Stimulated activated CD4-positive, alpha-beta T cell treated with anti-CD3 and anti-CD28 coated beads, Interleukin-15, amount 100 ng/mL, for 1 hour (primary cell): ENCODE measurements at places on chromosomes 1 and 21.

DNA sequence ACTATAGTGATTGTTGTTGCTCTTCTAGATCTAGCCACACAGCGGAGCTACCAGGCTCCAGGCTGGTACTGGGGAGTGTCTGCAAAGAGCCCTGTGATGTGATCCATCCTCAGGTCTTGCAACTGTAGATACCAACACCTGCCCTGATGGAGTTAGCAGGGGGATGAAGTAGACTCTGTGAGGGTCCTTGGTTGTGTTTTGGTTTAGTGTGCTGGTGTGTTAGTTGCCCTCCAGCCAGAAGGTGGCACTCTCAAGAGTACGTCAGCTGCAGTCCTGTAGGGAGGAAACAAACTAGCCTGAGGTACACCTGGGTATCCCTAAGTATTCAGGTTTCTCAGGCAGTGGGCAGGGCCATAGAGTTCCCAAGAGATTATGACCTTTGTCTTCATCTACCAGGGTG, 81.2 kb upstream of the TMPRSS2 start:
- no peak for DNase-seq

DNA sequence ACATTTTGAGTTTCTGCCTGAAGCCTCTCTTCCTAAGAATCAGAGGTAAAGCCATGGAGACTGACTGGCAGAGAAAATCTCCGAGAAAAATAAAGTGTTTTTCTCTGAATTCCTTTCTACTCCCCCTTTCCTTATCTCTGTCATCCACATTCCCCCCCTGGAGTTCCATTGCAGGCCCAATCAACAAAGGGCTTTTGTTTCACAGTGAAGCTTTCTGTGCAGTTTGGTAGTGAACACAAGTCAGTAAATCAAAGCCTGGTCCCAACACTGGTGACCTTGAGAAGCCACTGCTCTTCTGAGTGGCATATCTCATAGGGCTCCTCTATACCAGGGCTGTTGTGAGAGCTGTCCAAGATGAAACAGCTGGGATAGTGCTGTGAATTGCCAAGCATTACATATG, 228.4 kb downstream of the SEC16B start:
- no peak for DNase-seq

DNA sequence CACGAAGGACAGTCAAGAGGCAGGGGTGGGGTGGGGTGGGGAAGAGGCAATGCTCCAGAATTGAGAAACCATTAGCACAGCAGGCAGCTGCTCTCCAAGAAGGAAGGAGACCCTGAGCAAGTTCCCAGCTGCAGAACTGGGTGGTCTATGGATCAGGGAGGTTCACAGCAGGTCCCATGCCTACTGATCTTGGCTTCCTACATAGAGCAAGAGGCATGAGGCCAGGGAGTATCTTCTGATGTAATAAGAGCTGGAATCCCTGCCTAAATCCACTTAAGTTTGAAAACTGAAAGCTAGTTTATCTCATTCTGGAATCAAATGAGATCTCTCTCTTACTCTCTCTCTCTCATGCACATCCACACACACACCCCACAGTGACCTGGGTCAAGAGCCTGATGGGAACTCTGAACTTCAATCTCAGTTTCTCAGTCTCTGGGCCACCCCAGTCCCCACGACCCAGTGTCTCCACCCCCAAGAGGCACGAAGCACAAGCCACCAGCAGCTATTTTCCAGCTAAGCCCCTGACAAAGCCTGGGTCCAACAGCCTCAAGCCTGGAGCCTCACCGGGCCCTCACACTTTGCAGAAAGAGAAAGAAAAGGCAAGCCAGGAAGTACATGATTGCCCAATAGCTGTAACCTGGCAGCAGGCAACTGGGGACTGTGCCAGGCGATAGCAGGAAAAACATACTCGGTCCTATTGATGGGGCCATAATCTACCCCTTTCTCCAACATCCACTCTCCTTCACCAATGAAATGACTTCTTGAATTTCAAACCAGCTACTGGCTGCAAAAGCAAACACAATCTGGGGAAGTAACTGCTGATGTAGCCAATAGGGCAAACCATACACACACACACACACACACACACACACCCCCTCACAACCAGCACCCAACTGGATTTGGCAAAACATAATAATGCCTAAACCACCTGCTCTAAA, 2.2 kb downstream of the NUAK2 start:
- no peak for DNase-seq

DNA sequence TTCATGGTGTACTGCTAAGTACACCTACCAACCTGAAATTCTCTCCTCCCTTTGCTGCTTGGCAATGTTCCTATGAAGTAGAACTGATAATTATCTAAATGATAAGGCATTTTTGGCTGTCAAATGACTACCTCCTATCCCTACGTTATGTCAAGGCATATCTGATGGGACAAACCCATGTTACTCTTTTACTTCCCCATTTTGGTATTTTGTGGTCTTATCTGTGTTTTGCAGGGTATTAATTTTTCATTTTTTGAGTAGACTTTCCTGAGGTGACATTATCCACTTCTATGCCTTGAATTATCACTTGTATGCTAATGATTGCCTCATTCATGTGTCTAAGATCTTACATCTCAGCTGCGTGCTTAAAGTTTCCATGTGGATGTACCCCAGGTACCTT, 499.6 kb upstream of the B3GALT2 start:
- DNase-seq = no peak

DNA sequence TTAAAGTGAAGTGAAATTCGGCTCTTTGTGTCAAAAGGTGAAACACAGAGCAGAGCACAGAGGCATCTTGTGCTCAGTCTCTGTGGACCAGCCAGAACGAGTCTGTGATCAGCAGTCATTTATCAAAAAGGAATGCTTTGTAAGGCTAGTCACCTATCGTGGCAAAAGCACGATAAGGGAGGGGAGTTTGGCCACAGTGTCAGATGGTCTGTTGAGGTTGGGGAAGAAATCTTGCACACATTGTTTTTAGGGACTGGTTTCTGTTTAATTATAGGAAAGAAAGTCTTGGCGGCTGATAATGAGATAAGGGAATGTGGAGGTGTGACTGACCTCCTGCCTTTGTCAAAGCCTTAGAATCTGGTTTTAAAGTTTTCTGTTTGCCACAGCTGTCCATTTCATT, 58.2 kb upstream of the KIAA1614 start:
- no peak for DNase-seq

DNA sequence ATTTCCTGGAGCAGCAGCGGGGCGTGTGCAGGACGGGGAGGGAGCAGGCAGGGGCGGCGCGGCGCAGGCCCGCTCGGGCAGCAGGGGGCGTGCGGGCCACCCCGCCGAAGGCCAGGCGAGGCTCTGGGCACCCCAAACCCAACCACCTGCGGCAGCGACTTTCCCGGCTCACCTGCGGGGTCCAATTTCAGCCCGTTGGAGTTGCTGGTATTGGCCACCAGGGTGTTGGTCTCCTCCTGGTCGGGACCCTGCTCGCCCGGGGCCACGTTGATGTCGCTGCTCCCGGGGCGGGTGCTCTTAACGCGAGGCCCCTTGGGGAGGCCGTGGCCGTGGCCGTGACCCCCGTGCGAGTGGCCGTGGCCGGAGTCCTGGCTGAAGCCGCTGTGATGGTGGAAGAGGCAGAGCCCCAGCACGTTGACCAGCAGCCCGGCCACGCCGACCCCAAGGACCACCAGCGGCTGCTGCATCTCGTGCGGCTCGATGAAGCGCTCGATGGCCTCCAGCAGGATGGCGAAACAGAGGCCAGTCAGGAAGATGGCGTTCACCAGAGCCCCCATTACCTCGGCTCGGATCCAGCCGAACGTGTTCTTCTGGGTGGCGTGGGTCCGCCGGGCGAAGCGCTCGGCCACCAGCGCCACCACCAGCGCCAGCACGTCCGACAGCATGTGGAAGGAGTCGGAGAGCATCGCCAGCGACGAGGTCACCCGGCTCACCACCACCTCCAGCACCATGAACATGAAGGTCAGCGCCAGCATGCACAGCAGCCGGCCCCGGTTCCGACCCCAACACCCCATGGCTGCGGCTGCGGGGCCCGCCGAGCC, 932 bp downstream of the SLC30A1 start:
- peak; percentile 64 for DNase-seq

- no peak for DNase-seq
These were observed 1114.4 kb upstream of the B3GALT2 start for GRCh38 chr1:194300776-194301175.

GRCh38 chr1:175195281-175195680, 2.7 kb upstream of the KIAA0040 start:
- DNase-seq = no peak

- DNase-seq = no peak
These were observed 76.1 kb upstream of the JAK1 start for GRCh38 chr1:65042467-65042866.

DNA sequence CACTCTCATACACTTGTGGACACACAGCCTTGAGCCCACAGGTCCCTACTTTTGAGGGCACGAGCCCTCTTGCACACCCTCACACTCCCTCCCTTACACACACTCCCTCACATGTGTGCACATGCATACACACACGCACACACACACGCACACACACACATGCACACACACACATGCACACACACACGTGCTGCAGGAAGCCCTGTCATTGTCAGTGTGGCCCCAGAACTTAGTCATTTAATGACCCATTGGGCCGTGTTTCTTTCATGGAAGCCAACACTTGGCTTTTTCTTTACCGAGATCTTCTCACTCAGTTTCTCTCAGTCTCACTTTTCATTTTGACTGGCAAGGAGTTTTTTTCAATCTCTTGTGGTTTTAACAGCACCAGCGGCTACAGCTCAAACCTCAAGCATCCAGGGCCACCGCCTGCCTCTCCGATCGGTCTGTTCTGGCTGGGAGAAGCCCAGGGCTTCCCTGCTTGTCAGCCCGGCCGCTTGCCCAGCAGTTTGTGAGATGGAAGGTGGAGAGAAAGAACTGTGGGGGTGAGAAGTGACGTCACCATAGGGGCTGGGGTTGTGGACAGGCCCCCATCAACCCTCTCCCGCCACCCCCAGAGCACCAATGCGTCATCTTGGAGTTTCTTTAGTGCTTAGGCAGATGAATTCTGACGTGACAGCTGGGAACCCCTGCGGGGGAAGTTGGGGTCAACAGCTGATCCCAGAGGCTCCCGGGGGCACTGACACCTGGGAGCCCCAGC, 15.8 kb upstream of the TNFRSF8 start:
- DNase-seq = no peak

- DNase-seq = no peak
These were observed 26.1 kb downstream of the PKP1 start for GRCh38 chr1:201309416-201309815.

DNA sequence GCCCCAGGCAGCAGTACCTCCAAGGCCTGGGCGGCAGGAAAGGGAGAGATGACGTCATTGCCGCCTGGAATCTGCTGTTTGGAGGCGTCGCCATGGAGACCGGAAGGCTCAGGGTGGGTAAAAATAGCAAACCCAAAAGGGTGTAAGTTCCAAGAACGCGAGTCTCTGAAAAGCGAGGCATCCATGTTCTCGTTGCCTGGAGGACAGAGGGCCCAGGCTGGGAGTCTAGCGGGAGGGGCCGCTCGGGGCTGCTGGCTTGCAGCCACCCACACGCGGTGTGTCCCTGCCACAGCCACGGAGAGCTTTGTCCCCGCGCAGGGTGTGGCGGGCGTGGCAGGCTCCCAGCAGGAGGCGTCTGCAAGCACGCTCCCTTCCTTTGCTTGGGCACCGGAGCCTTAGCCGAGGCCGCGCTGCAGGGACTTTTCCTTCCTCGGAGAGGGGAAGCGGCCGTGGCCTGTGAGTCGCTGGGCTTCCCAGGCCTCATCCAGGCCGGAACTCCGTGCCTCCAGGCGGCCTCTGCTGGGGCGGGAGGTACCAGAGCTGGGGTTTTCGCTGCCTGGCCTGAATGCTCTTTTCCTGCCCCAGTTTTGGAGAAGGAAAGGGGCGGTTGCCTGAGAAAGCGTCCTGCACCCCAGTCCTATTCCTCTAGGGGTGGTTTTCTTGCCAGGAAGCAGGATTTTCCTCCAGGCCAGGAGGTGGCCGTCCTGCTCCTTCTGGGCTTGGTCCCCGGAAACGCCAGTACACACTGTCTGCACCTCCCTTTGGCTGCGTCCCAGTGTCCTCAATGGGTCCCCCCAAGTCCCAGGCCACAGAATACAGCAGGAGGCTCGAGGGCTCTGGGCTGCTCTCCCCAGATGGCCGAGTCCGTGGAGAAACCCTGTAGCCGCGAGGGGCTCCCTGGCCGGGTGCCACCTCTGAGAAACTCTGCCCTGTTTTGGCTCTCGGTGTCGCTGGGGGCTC, 15.3 kb upstream of the SKI start:
- DNase-seq = no peak

DNA sequence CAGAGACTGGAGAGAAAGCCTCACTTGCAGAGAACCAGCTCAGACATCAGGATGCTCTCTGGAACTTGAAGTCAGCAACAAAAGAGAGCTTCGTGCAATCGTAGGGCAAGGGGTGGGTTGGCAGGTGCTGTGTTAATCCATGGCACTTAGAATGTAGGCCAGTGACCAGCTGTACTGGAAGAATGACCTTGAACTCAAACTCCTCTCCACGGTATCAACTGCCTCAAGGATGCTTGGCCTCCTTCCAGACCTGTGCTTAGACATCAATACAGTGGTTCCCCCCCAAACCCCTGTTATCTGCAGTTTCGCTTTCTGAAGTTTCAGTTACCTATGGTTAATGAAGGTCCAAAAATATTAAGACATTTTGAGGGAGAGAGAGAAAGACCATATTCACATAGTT, 6.5 kb downstream of the KANK4 start:
- no peak for DNase-seq

DNA sequence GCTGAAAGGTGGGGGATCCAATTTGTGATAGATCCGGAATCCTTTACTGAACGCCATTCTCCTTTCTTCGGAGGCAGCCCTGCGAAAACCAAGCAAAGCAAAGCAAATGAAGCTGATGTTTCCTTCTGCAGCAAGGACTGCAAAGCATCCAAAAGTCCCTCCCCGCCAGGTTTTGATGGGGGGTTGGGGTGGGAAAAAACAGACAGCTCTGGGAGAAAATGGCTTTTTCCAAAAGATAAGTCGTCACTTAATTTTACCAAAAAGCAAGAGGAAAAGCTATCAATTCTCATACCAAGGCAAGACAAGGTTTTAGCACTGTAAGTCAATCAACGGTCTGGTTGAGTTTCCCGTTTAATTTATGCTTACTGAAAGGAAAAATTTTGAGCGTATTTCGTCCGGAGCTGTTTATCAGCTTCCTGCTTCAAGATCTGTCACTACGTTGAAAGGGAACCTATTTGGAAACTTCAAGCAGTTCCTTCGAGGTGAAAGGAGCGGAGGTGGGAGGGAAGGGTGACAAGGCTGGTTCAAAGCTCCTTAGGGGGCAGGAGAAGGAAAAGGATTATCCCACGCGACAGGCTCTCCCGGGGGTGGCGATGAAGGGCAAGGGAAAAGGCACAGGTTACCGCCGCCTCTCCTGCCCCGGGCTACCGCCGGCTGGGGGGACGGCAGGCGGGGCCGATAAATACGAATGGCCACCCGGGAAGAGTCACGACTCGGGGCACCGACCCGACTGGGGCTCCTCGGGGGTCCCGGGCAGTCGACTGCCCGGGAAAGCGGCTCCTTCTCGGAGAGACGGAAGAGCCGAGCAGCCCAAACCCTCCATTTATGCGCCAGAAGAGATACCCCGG, 750 bp downstream of the SYNJ1 start:
- DNase-seq = no peak
